ENCODE measurements at places on chromosomes 1 and 21.

- no peaks in the 10 kb centered on the region for H3K27me3 ChIP-seq
- no peak for DNase-seq
- no peak overlapping the region for H3K4me3 ChIP-seq
- peaks cover 6% of the 10 kb centered on the region for H3K36me3 ChIP-seq
- no peak overlapping the region for H3K27ac ChIP-seq
- H3K4me1 ChIP-seq = peaks cover 12% of the 10 kb centered on the region
These were observed 22.0 kb downstream of the KIAA0319L start for GRCh38 chr1:35535243-35535642.

GRCh38 chr1:212457740-212458338 lies 25.1 kb downstream of the NENF start:
- peaks cover 10% of the 10 kb centered on the region for H3K4me1 ChIP-seq
- no peaks in the 10 kb centered on the region for H3K36me3 ChIP-seq
- H3K27me3 ChIP-seq = no peaks in the 10 kb centered on the region
- no peak overlapping the region for H3K27ac ChIP-seq
- DNase-seq = peak; percentile 68
- H3K4me3 ChIP-seq = no peak overlapping the region

GRCh38 chr1:20150969-20151368 lies 11.8 kb downstream of the PLA2G2F start:
- no peak overlapping the region for H3K4me3 ChIP-seq
- no peak overlapping the region for H3K27ac ChIP-seq

DNA sequence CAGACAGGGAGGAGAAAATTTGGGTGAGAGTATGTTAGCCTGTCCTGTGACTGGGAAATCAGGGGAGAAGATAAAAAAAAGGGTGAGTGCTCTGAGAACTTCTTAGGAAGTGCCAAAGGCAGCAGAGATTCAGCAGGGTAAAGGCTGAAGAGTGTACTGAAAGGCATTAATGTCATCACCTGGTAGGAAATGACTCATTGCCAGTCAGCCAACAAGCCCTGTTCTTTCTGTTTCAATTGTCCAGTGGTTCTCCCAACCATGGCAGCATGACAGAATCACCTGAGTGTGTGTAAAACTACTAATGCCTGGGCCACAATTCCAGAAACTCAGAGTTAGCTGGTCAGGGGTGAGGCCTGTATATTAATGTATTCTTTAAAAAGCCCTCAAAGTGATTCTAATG lies 83.5 kb downstream of the INTS7 start:
- H3K4me3 ChIP-seq = no peak overlapping the region
- H3K36me3 ChIP-seq = peaks cover 4% of the 10 kb centered on the region
- no peaks in the 10 kb centered on the region for H3K27me3 ChIP-seq

DNA sequence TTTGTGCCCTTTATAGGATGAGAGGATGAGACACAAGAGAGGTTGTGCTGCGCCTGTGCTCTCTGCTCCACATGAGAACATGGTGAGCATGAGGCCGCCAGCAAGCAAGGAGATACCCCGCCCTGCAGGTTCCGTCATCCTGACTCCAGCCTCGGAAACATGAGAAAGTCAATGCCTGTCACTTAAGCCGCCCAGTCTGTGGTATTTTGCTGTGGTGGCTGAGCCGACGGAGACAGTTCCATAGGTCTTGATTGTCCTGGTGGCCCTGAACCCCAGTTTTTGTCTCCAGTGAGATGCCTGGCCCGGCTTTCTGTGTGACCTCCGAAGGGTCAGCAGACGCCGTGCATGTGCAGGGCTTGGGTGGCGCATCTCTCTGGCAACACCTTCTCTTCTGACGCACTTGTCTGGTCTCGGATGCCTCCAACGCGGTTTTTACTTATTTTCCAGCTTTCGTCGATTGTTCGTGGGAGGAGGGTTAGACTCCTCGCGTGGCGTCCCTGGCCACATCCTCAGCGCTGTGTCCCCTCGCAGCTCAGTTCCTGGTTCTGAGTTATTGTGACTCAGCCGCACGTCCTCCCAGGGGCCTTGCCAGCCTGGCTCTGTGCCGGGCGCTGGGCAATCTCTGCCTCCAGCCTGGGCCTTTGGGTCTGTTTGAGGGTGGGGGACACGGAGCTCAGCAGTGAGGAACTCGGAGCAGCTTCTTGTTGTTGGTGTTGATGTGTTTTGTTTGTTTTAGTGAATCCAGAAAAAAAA lies 70.0 kb downstream of the FAAP20 start:
- no peaks in the 10 kb centered on the region for H3K27me3 ChIP-seq
- DNase-seq = peak; percentile 71
- no peak overlapping the region for H3K27ac ChIP-seq
- no peak overlapping the region for H3K4me3 ChIP-seq

- H3K27ac ChIP-seq = peak overlapping the region; percentile 47
- H3K4me3 ChIP-seq = peak overlapping the region; percentile 61
- H3K4me1 ChIP-seq = peaks cover 54% of the 10 kb centered on the region
These were observed 8.0 kb upstream of the TNFRSF14 start for GRCh38 chr1:2548068-2548589.

DNA sequence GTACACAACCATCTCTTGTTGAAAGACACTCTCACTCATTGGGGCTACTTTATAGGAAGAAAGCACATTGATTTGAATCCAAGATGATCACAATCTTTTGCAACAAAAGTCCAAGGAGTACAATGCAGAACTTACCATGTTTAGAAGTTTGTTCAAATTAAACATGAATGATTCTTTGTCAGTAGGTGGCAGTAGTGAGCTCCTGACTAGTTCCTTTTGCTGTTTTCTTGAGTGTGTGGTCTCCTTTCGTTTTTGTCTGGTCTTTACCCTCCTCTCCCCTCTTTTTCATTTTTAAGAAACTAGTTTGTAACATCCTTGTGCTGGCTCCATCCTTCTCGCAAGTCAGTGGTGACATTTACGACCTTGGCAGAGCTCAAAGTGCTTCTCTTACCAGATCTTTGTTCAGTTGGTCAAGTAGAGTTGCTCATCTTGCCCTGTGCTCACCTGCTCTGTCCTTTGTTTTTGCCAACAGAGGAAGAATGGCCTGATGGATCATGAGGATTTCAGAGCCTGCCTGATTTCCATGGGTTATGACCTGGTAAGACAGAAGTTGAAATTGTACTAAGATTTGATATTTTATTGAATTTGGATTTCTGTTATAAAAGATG lies 35.7 kb upstream of the MTR start:
- no peaks in the 10 kb centered on the region for H3K36me3 ChIP-seq
- H3K4me1 ChIP-seq = no peaks in the 10 kb centered on the region
- H3K4me3 ChIP-seq = no peak overlapping the region
- no peak overlapping the region for H3K27ac ChIP-seq
- peak; percentile 72 for DNase-seq

GRCh38 chr1:153987621-153988020 lies 1.5 kb upstream of the RAB13 start:
- no peaks in the 10 kb centered on the region for H3K27me3 ChIP-seq
- H3K36me3 ChIP-seq = peaks cover 2% of the 10 kb centered on the region
- no peak for DNase-seq
- no peak overlapping the region for H3K4me3 ChIP-seq
- no peak overlapping the region for H3K27ac ChIP-seq

GRCh38 chr1:175935566-175936115 lies 192.2 kb upstream of the TNR start:
- no peaks in the 10 kb centered on the region for H3K27me3 ChIP-seq
- peaks cover 21% of the 10 kb centered on the region for H3K36me3 ChIP-seq
- no peaks in the 10 kb centered on the region for H3K4me1 ChIP-seq
- H3K27ac ChIP-seq = no peak overlapping the region

GRCh38 chr1:206753141-206753540 lies 17.4 kb upstream of the IL19 start:
- no peaks in the 10 kb centered on the region for H3K36me3 ChIP-seq
- H3K27me3 ChIP-seq = no peaks in the 10 kb centered on the region
- H3K4me3 ChIP-seq = no peak overlapping the region
- H3K27ac ChIP-seq = no peak overlapping the region

DNA sequence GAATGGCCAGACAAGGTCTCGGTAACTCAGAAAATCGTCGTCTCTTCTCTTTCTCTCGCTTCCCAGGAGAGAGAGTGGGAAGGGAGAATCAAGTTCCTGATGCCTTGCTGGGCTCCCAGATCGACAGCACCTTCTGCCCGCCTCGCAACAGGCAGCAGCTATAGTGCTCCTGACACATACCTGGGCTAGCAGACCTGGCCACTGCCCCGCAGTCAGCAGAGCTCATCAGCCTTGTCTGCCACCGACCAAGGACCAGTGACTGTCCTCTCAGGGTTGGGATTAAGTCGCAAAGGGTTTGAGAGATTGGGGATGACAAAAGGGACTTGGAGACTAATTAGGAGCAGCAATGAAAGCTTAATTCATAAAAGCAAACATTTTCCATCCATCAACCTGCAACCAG lies 4.1 kb downstream of the RUNX3 start:
- H3K27ac ChIP-seq = no peak overlapping the region
- peaks cover 44% of the 10 kb centered on the region for H3K4me1 ChIP-seq
- DNase-seq = no peak
- peaks cover 29% of the 10 kb centered on the region for H3K36me3 ChIP-seq

DNA sequence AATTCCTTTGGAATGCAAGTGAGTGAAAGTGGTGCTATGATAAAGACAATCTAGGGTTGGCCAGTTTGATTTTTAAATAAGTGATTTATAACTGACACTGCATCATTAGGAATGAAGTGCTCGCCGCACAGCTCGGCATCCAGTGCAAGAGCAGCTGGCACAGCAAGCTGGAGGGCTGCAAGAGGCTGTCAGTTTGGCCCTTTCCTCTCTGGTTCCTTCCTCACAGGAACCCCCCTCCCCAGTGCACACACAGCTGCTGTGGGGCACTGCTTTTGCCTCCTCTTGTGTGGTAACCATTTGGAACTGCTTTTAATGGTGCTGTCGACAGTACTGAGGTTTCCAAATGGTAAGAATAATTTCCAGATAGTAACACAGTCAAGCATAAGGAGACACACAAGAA lies 10.4 kb upstream of the BCAR3 start:
- H3K4me3 ChIP-seq = no peak overlapping the region
- no peak overlapping the region for H3K27ac ChIP-seq
- peaks cover 28% of the 10 kb centered on the region for H3K4me1 ChIP-seq
- DNase-seq = peak; percentile 52
- no peaks in the 10 kb centered on the region for H3K36me3 ChIP-seq
- no peaks in the 10 kb centered on the region for H3K27me3 ChIP-seq

Data from common myeloid progenitor, CD34-positive (primary cell).